ENCODE measurements at places on chromosomes 2 and 18.

GRCh38 chr2:200203381-200203827, 103.1 kb upstream of the SPATS2L start:
- no peak for DNase-seq

DNA sequence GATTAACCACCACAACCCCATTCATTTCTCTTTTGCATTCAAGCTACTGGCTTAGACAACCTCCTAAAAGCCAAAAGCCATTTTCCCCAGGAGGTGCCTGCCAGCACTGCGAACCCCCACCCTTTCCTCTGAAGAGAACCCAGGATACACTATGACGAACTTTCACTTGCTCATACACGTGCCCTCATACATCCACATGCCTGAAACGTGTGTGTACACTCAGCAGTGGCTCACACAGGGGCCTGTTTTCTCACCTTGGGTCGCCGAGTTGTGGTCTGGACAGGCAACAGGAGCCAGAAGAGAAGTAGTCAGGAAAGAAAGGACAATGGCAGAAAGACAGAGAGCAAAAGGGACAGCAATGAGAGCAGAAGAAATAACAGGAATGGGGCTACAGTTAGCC, 7.4 kb downstream of the DCTN1 start:
- DNase-seq: no peak

GRCh38 chr2:191907545-191907944, 60.7 kb upstream of the CAVIN2 start:
- no peak for DNase-seq

- no peak for DNase-seq
Observed at GRCh38 chr2:165621086-165621560, 151.6 kb downstream of the CSRNP3 start.

- no peak for DNase-seq
Observed at GRCh38 chr18:79533146-79533545, 137.4 kb downstream of the NFATC1 start.
